ENCODE measurements at places on chromosomes 7 and 10.
A peak's percentile ranks its signal among the peaks of the same experiment; 100 is the strongest.

GRCh38 chr7:85750454-85750949, 563.6 kb upstream of the SEMA3D start:
- peak; percentile 39 for DNase-seq

DNA sequence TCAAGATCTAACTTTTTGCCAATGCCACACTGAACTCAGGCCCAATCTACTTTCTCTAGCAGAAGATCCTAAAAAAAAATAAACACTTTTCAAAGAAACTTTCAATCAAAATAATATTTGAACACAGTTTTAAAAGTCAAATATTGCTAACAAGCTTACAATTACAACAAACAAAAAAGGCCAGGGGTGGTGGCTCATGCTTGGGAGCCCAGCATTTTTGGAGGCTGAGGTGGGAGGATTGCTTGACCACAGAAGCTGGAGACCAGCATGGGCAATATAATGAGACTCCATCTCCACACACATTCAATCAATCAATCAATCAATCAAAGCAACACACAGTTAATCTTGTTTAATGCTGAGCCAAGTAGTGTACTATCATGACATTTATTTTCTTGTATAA, 149.2 kb downstream of the CYP26A1 start:
- no peak for DNase-seq

DNA sequence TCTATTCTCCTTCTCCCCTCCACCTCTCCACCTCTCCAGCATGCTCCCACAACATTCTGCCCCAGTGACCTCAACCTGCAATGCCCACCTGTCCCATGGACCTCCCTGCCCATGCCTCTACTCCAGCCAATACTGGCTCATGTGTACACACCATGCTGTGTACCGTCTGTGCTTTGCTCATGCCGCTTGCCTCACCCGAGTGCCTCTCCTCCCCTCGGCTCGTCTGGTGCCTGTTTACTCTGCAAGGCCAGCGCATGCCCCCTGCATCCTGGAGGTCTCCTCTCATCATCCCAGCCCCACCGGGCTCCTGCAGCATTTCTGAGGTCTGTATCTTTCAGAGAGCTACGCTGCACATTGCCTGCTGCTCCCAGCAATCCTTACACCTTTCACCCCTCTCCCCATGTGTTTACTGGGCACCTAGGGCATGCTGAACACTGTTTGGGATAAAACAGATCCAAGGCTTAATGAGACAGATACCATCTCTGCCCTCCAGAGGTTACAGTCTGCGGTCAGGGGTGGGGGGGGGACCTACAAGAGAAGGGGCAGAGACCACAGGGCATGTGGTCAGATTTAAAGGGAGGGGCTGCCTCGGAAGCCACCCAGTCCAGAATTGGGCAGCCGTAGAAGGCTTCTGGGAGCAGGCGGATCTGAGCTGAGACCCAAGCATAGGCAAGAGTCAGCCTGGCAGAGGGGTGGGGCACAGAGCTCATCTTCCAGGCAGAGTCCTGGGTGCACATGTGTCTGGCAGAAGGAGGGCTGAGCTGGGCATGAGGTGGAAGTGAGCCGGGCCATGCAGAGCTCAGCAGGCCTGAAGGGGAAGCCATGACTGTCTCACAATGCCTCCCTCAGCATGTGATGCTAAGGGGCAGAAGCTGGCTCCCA, 29.6 kb upstream of the PSAP start:
- no peak for DNase-seq

GRCh38 chr10:44733501-44734488, 177.3 kb upstream of the TMEM72 start:
- DNase-seq: no peak

- DNase-seq: no peak
Observed at GRCh38 chr10:110034596-110034995, 26.8 kb downstream of the ADD3 start.

DNA sequence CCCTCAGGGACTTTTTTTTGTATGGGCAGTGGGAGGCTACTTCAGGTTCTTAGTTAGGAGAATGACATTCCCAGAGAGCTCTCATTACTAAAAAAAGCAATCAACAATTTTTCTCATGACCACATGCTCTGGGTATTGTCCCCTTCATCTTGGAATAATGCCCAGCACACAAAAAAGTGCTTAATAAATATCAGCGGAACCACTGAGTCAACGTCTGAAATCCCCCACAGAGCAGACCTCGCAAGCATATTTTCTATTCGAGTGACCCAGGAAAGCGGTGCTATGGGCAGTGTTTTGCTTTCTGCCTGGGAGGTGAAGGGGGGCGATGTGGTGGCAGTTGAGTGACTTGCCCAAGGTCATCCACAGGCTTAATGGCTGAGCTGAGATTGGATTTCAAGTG, 493.4 kb upstream of the ZMIZ1 start:
- no peak for DNase-seq

- DNase-seq: peak; percentile 63
Observed at GRCh38 chr10:137031-137430, 1.8 kb downstream of the ZMYND11 start.
